ENCODE measurements at places on chromosomes 2 and 18. TPM values are rescaled to one million over a fixed set of nuclear protein-coding genes. Genes with fewer than 3 reads are reported as not detected.

The METTL4 gene
- polyA plus RNA-seq: 4.2 TPM

The IL18RAP gene
- polyA plus RNA-seq: not detected

The CFLAR gene
- polyA plus RNA-seq: 36.8 TPM

The LHCGR gene
- polyA plus RNA-seq: not detected

The KRCC1 gene
- polyA plus RNA-seq: 79.9 TPM

Data from sigmoid colon (tissue), 7 donors.